ENCODE measurements at places on chromosomes 5 and 9.

DNA sequence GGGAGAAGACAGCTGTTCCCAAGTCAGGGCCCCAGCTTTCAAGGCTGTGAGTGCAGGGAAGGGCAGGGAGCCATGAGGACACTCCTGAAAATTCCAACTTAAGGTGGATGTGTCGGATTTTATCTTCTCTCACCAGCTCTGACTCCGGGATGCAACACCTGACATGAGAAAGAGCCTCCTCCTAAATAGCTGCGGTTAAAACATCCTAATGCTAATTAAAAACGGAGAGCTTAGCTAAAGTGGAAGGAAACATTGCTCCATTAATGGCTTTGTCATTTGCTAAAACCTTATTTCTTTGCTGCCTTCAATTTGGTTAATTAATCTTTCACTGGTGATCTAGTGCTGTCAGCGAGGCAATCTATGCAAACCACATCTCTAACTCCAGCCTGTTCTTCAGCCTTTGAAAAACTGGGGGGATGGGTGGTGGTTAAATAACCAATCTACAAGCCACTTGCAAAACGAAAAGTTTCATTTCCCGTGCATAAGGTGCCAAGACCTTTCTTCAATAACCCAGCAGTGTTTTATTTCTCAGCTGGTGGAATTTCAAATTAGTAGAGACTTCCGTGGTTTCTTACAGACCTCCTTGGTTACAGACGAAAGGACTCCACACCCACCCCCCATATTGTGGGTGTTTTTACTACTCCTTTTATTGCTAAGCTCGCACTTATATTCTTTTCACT lies 379.6 kb downstream of the MLLT3 start:
- no peak for DNase-seq

DNA sequence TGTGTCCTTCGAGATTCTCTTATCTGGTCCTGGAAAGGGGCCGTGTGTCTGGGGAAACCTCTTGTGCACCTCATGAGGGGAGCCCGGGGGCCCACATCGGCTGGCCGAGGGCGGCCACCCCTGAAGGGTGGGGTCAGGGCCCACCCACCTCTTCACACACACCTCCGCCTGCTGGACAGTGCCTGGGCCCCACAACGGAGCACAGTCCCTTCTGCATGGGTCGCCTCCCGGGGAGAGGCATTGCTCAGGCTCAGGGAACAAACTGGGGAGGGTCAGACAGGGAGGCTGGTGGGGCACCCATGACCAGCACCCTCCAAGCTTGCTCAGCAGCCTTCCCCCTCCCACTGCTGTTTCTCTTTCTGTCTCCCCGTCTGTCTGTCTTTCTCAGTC lies 1.3 kb upstream of the LRRC14B start:
- no peak for DNase-seq

- DNase-seq: peak; percentile 31
These were observed 32.5 kb downstream of the TENT4A start for GRCh38 chr5:6745706-6746222.

DNA sequence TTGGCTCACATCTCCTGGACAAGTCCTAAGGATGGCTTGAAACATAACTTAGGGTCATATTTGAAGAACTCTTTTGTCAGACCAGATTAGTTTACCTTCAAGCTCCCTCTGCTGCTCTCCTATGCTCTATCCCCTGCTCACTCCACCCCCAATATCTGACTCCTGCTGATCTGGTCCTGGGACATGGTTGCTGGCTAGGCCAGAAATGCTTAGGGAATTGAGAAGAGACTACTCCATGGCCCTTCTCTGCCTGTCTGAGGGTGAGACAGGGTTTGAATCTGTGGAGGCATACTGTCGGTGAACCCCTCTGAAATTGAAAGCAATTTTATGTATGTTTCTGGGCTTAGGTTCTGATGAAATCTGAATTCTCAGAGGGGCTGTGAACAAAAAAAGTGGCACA lies 3.3 kb downstream of the OTULIN start:
- no peak for DNase-seq

All from HCT116 (cell line).